Spinal cord (tissue), 10 donors: ENCODE measurements at places on chromosomes 2 and 18. TPM values are rescaled to one million over a fixed set of nuclear protein-coding genes. Genes with fewer than 3 reads are reported as not detected.
A peak's percentile ranks its signal among the peaks of the same experiment; 100 is the strongest.

Gene LOXHD1
- 0.22 TPM for total RNA-seq

Gene OBSL1
- 145 TPM for total RNA-seq

Gene SLC9A2
- 1.9 TPM for total RNA-seq

Gene ASAP2
- total RNA-seq: 48.6 TPM

Gene SMC6
- total RNA-seq: 28.1 TPM

Gene CNTNAP5
- 63.2 TPM for total RNA-seq

Gene VPS4B
- 40.6 TPM for total RNA-seq

DNA sequence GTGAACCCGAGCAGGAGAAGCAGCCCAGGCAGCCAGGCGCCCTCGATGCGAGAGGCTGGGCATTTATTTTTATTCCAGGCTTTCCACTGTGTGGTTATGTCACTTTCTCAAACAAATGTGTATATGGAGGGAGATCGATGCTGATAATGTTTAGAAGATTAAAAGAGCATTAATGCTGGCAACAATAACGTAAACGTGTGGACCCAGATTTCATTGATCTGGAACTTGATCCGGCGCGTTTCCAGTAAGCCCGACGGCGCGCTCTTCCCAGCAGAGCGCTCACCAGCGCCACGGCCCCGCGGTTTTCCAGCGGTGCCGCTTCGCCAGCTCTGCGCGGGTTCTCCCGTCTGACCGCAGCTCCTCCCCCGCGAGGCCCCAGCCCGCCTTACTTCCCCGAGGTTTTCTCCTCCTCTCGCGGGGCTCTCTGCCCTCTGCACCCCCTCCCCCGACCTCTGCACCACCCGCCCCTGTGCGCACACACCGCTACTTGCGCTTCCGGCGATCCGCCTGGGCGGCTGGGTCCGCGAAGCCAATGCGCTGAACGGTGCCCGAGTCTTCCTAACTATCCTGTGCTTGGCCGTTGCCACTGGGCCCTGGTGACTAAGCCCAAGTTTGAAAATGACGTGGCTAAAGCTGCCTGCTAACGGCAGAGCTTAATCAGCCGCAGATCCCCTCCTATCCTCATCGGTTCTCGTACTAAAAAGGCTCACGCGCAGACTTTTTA lies 6.1 kb downstream of the ONECUT2 start:
- DNase-seq: no peak

GRCh38 chr2:196171946-196172345 lies 568 bp upstream of the STK17B start:
- DNase-seq: peak; percentile 42

- no peak for DNase-seq
These were observed 260.3 kb downstream of the SATB2 start for GRCh38 chr2:199197448-199197847.

- no peak for DNase-seq
These were observed 78.7 kb downstream of the ABCA12 start for GRCh38 chr2:215059724-215060123.

GRCh38 chr2:73582364-73582763 lies 59.9 kb downstream of the NAT8 start:
- no peak for DNase-seq

GRCh38 chr2:106561356-106561755 lies 74.2 kb downstream of the CD8B2 start:
- no peak for DNase-seq

DNA sequence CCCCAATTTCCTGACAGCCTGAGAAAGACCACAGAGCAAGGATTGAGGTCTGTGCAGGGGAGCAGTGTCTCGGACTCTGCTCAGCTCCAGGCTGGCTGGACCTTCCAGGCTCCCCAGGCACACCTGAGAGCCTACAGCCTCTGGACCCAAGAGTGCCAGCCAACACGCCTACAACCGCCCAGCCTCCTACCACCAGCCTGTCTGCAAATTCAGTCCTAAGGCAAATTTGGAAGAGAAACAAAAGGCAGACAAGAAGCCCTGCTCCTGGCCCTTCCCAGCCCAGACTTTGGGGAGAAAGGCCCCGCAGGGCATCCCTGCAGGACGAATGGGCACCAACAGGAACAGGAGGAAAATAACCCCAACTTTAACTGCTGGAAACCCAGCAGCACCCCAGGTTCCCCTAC lies 1.9 kb downstream of the HS6ST1 start:
- DNase-seq: no peak

DNA sequence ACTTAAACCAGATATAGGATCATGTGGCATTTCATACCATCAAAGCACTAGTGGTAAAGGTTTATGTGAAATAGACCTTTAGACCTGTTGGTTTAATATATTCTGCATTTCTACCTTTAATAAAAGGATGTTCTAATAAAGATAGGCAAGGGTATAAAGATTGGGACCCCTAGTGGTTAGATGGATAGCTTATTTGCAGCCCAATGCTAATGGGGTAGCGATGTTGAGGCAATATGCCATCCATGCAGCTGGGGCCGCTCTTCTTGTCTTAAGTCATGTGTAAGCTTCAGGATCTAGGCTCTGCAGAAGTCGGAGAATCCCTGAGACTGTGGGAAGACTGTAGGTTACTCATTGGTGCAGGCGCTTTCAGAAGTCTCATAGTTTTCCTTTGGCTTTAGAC lies 114.9 kb downstream of the ICOS start:
- DNase-seq: peak; percentile 14
